ENCODE measurements at places on chromosomes 2 and 18.
A peak's percentile ranks its signal among the peaks of the same experiment; 100 is the strongest.

DNA sequence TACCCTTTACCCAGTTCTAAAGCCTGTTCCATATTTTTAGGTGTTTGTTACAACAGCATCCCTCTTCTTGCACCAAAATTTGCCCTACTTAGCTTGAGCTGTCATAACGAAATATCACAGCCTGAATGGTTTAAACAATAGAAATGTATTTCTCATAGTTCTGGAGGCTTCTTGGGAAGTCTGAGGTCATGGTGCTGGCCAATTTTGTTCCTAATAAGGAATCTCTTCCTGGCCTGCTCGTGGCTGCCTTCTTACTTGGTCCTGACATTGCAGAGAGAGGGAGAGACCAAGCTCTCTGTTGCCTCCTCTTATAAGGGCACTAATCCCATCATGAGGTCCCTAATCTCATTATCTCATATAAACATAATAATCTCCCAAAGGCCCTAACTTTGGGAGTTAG is 267.8 kb downstream of the PID1 start:
- DNase-seq, result peak; percentile 7

DNA sequence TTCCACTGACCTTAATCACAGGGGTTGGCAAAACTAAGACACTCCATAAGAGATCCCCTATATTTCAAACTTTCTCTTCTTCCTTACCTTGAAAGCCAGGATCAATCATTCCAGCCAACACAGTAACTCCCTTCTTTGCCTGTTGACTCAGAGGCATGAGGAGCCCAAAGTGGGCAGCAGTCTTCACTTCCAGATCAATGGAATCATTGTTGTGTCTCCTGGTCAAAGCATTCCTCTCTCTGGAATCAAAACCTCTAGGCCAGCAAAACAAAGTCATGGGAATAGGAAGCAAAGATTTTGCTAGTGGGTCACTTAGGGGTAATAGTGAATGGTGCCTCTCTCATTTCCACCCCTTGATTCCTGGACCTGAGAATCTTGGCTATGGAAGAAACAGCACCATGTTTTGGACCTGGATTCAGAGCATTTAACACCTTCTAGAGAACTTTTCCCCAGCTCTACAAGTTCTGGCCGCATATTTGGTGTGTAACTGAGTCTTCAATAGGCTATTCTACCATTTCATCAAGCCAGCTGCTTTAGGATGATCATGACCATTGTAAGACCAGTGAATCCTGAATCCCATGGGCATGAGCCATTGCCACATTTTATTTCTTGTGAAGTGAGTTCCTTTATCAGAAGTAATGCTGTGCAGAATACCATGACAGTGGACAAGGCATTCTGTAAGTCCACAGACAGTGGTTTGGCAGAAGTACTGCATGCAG is 65.7 kb upstream of the SERPINE2 start:
- no peak for DNase-seq

- DNase-seq, result no peak
Measured at GRCh38 chr2:79824086-79824786, 311.4 kb downstream of the CTNNA2 start.

GRCh38 chr2:207796585-207797350 is 27.1 kb upstream of the FZD5 start:
- DNase-seq, result no peak

GRCh38 chr2:197124639-197125390 is 185.8 kb downstream of the ANKRD44 start:
- peak; percentile 59 for DNase-seq

- DNase-seq, result no peak
Measured at GRCh38 chr2:56082665-56083064, 101.1 kb upstream of the CCDC85A start.

Measured in hepatic stellate cell (primary cell).